ENCODE measurements at places on chromosomes 2 and 18.
A peak's percentile ranks its signal among the peaks of the same experiment; 100 is the strongest.

DNA sequence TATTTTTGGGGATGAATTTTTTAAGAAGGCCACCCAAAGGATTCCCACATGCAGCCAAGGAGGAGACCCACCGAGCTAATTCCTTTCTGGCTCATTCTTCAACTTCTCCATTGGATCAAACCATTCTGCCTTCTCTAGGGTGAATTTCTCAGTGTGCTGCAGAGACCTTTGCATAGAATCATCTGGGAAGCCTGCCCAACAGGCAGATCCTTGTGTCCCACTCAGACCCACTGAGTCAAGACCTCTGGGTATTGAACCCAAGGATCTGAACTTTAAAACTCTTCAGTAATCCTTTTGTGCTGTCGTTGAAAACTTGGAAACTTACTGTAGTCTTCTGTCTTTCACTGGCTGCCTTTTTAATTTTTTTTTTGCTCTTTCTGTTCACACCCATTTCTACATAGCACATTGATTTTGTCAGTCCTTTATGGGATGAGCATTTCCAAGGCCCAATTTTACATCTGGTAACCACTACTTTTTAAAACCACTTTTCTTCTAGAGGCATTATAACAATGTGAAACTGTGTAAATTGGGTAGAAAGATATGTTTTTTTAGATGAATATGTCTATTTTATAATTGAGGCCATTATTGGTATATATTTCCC is 120.2 kb downstream of the TSN start:
- DNase-seq: no peak

DNA sequence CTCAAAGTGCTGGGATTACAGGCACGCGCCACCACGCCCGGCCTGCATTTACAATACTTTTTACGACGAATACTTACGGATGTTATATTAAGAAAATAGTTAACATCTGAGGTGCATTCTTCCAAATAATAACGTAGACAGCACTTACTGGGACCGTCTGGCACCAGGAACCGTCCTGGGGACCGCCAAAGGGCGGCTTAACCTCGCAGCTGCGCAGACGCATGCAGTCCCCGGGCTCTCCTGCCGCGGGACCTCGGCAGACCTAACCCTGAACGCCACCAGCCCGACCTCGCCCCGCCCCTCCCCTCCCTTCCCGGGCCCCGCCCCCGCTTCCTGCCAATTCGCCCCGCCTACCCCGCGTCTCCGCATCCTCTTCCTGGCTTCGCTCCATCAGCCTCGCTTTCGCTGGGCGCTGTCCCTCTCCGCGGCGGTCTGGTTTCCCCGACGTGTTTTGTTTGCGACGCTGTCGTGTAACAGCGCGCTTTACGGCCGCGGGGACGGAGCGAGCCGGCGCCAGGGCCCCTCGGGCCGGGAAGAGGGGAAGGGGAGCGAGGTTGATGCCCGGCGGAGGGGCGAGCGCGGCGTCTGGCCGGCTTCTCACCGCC is at the start of gene CNOT11:
CNOT11 (plus strand) TSS at position 479 of the 605 bp plus-strand sequence; CDS start at position 558, 79 bp downstream.
- peak; percentile 99 for DNase-seq

GRCh38 chr2:96771796-96772618 is 11.3 kb downstream of the CNNM4 start:
- DNase-seq: no peak

DNA sequence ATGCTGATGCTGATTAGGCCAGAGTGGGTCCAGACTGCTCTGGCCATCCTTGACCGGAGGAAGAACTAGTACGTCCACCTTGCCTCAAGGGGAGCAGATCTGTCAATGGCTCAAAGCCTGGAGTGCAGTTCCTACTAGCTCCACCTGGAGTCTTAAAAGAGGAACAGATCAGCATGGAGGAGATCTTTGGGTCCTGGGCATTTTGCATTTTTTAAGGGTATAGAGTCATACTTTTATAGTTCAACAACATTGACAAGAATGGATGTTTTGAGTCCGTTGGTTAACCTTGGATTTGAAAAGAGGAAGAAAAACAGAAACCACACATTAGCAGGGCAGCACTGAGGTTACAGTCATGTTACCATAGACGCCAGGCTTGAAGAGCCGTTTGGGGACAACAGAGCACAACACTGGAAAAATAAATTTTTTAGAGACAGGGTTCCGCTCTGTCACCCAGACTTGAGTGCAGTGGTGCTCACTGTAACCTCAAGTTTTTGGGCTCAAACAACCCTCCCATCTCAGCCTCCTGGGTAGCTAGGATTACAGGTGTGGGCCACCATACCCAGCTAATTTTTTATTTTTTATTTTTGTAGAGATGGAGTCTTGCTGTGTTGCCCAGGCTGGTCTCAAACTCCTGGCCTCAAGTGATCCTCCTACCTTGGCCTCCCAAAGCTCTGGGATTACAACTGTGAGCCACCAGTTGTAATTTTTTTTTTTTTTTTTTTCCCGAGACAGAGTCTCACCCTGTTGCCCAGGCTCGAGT is 78.5 kb downstream of the PRKCE start:
- peak; percentile 11 for DNase-seq

DNA sequence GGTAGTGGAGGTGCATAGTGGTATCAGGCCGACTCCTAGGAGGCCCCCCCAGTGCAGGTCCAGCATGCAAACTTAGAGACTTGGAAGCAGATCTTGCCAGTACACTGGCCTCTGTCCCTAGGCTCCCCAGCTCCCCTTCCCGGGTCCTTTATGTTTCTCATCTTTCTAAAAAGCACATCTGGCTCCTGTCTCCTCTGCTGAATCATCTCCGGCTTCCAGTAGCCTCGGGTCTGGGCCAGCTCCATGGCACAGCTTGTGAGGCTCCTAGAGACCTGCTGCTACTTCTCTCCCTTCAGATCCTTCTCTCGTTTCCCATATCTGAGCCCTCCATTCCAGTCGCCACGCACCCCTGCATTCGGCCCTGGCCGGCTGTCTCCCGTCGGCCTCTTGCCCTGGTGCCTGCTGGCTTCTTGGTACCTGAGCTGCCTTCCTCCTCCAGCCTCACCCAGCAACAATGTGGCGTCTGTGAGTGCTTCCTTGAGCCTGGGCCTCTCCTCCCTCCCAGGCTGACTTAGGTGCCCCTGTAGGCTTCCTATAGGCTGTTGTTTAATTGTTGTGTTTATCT is 6.6 kb downstream of the TRAF3IP1 start:
- no peak for DNase-seq
